ENCODE measurements at places on chromosomes 1 and 21. TPM values are rescaled to one million over a fixed set of nuclear protein-coding genes. Genes with fewer than 3 reads are reported as not detected.

KCNJ6 gene
- total RNA-seq: not detected

NIPAL3 gene
- total RNA-seq: 16.6 TPM

LEMD1 gene
- total RNA-seq: not detected

MTARC2 gene
- total RNA-seq: 0.33 TPM

SYF2 gene
- 92.2 TPM for total RNA-seq

OR2L8 gene
- 1.1 TPM for total RNA-seq

ZNF593OS gene
- not detected for total RNA-seq

ACBD6 gene
- 29.8 TPM for total RNA-seq

DTL gene
- total RNA-seq: 1.1 TPM

BECN2 gene
- not detected for total RNA-seq

KRTAP13-2 gene
- total RNA-seq: not detected

IFNAR1 gene
- 15.0 TPM for total RNA-seq

RUSC1 gene
- total RNA-seq: 20.4 TPM

GUCA2B gene
- total RNA-seq: not detected

DNM3 gene
- 2.5 TPM for total RNA-seq

TRIM58 gene
- total RNA-seq: 1.9 TPM

CFAP107 gene
- total RNA-seq: not detected

NCF2 gene
- total RNA-seq: 14.8 TPM

SRM gene
- 29.2 TPM for total RNA-seq

TSSK3 gene
- total RNA-seq: 3.7 TPM

GFI1 gene
- 50.3 TPM for total RNA-seq

KRTAP10-2 gene
- total RNA-seq: not detected

TCEA3 gene
- total RNA-seq: 0.94 TPM

EDN2 gene
- 0.93 TPM for total RNA-seq

ASAP3 gene
- total RNA-seq: 0.59 TPM

RCAN1 gene
- total RNA-seq: 8.9 TPM

ARHGAP30 gene
- 272 TPM for total RNA-seq

DSTYK gene
- 9.9 TPM for total RNA-seq

HAO2 gene
- not detected for total RNA-seq

PROX1 gene
- not detected for total RNA-seq

TAL1 gene
- 0.91 TPM for total RNA-seq

DMBX1 gene
- not detected for total RNA-seq

TMED5 gene
- 67.0 TPM for total RNA-seq

LMOD1 gene
- total RNA-seq: not detected

MXRA8 gene
- 0.26 TPM for total RNA-seq

FCRL4 gene
- not detected for total RNA-seq

PSEN2 gene
- 14.9 TPM for total RNA-seq

ATP6V1G3 gene
- not detected for total RNA-seq

CXADR gene
- total RNA-seq: 0.10 TPM

C1QB gene
- total RNA-seq: 1.3 TPM

BARHL2 gene
- total RNA-seq: not detected
